NCI-H774 (cell line): ENCODE measurements at places on chromosomes 3 and 15.

DNA sequence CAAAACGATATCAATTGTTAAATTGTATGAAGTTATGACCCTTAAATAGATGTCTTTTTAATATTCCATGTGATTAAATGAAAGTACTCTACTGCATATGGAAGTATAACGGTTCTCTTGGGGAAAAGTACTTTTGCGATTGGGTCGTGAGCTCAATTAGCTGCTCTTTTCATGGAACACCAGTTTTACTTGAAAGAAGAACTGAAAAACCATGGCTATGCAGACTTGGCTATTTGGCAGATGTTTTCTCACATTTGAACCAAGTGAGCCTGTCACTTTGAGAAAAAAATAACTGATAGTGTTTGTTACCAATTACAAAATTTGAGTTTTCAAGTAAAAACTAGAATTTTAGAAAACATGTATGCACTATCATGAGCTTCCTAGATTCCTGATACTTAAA, 5.9 kb upstream of the INAFM2 start:
- DNase-seq, result no peak

- peak; percentile 96 for DNase-seq
Observed at GRCh38 chr3:130746246-130747039, at the start of gene PIK3R4. TSS of gene PIK3R4 (minus strand) at chr3:130746829. CDS start at chr3:130745218, 1,611 bp downstream.

DNA sequence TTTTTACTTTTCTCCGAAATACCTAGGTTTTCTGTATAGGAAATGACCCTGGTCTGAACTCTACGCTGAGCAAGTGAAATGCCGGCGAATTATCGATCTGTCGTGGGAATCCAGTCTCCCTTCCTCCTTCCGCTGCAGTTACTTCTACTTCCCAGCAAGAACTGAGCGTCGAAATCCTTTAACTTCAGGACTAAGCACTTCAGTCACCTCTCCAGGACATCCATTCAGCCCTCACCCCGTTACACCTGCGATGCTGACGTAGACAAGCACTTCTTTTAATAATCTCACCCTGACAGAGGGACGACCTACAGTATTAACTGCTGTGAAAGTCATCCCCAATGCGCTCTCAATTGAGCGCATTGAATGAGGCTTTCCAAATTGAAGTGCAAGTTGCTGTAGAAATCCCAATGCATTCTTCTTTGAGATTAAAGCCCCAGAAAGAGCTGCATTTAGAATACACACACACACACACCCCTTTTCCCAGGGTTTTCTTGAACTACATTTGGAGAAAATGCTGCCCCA, 1.3 kb downstream of the TOP2B start:
- DNase-seq, result no peak

- no peak for DNase-seq
Observed at GRCh38 chr3:6807967-6808588, 52.8 kb upstream of the GRM7 start.

DNA sequence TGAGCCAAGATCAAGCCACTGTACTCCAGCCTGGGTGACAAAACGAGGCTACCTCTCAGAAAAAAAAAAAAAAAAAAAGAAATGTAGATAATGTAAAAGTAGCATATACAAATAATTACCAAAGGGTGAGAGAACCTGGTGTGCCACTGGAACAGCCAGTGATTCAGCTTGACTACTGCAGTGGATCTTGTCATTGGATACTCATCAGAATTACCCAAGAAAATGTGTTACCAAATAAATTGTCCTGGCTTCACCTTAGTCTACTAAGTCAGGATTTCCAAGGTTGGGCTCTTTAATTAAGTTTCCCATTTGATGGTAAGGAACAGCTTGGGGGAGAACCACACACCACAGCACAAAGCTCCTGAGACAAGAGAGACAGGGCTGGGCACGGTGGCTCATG, 1.5 kb downstream of the NICN1 start:
- DNase-seq, result no peak

- no peak for DNase-seq
Observed at GRCh38 chr3:158279609-158280008, 169.7 kb downstream of the RSRC1 start.

GRCh38 chr15:92958105-92958504, 58.0 kb downstream of the CHD2 start:
- DNase-seq, result no peak
